Activated CD4-positive, alpha-beta T cell treated with anti-CD3 and anti-CD28 coated beads for 4 hours (primary cell): ENCODE measurements at places on chromosomes 7 and 10.

- DNase-seq = no peak
These were observed 1.0 kb upstream of the LRRTM3 start for GRCh38 chr10:66924674-66925345.

- no peak for DNase-seq
These were observed 3.2 kb downstream of the PYROXD2 start for GRCh38 chr10:98411768-98412167.

DNA sequence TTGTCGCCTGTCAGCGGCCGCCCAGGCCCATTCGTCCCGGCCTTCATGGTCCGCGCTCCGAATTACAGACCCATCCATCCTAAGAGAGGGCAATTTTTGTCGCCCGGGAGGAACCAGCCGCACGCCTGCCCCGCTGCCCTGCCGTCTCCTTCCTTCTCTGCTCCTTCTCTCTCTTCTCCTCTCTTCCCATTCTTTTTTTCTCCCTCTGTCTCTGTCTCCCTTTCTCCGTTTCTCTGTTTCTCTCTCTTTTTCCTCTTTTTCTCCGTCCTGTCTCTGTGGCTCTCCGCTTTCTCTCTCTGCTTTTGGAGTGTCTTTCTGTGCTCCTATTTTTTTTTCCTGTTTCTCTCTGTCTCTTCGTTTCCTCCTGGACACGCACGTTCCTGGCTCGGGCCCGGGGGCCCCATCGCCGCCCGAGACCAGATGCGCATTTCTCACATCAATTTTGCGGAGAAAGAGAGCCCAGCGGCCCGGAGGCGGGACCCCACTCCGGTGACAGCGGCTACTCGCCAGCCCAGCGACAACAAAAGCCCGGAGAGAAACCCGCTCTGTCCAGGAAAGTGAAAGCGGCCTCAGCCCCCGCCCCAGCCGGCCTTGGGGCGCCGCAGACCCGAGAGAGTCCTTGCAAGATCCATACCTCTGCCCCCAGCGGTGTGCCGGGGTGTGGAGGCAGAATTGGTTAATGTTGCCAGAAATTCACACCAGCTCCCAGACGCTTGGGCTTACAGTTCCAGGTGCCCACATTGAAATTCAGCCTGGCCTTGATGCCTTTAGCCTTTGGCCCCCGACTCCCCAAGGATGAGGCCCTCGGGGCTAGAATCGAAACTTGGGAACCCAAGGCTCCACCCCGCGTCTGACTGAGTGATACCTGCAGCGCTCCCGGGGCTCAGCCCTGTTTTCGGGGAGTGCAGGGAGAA is 4.1 kb downstream of the LBX1 start:
- no peak for DNase-seq

GRCh38 chr10:9342885-9343570 is 1288.5 kb downstream of the GATA3 start:
- DNase-seq = no peak

- peak; percentile 23 for DNase-seq
These were observed 507 bp downstream of the PDZD8 start for GRCh38 chr10:117374506-117375359.

- DNase-seq = peak; percentile 46
These were observed 39.3 kb downstream of the CALML3 start for GRCh38 chr10:5563991-5564536.

- DNase-seq = no peak
These were observed 158.8 kb downstream of the WDR37 start for GRCh38 chr10:1214882-1215540.

- DNase-seq = no peak
These were observed 35.6 kb downstream of the PRKAR2B start for GRCh38 chr7:107080099-107080505.

GRCh38 chr10:63487990-63488389 is 22.2 kb upstream of the JMJD1C start:
- DNase-seq = no peak

DNA sequence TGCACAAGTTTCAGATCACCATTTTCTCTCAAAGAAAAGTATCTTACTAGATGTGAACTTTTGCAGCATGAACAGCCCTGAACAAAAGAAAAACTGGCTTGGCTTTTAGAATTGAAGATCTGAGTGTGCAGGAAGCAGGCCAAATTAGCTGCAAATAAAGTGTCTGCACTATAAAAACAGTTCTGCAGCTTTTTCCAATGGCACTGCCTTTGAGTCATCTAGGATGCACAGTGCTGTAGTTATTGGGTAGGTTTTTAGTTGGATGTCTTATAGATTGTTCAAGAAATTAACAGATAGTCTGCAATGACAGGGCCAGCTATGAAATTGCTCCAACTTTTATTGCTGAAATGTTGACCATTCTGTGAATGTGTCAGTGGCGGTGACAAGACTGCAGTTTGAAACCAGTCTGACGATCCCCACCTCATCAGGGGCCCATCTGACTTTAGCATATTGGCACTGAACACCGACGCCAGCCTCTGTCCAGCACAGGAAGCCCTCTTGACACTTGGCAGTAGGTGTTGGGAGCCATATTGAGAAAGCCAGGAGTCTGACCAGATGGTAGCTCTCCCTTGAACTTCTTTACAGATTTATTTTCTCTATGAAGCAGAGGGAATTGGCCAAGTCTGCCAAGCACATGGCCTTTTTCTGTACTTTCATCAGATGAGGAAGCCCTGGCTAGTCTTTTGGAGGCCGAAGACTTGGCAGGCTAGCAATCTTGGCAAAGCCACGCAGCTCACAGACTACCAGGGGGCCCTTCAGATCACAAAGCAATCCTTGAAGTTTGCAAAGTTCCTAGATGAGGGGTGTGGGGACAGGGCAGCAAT is 490.6 kb downstream of the NEBL start:
- DNase-seq = no peak

DNA sequence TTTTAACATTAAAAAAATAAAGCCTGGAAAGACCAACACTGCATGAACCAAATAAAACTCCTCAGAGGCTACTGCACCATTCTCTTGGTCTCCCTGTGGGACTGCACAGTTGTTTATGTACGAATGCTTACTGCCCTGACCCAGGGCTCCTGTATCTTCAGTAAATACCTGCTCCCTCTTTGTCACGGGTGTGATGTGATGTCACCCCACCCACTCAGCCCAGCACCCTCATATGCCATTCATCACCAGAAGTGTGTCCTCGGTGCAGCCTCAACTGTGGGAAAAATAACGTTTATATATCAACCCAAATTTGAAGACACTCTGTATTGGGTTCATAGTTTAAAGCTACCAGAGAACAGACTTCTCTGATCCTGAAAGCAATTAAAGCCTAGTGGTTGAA is 14.0 kb upstream of the SH3PXD2A start:
- no peak for DNase-seq

- no peak for DNase-seq
These were observed 16.1 kb upstream of the TAS2R40 start for GRCh38 chr7:143205560-143206293.

- DNase-seq = no peak
These were observed 505.6 kb downstream of the HTR7 start for GRCh38 chr10:90352288-90352687.

DNA sequence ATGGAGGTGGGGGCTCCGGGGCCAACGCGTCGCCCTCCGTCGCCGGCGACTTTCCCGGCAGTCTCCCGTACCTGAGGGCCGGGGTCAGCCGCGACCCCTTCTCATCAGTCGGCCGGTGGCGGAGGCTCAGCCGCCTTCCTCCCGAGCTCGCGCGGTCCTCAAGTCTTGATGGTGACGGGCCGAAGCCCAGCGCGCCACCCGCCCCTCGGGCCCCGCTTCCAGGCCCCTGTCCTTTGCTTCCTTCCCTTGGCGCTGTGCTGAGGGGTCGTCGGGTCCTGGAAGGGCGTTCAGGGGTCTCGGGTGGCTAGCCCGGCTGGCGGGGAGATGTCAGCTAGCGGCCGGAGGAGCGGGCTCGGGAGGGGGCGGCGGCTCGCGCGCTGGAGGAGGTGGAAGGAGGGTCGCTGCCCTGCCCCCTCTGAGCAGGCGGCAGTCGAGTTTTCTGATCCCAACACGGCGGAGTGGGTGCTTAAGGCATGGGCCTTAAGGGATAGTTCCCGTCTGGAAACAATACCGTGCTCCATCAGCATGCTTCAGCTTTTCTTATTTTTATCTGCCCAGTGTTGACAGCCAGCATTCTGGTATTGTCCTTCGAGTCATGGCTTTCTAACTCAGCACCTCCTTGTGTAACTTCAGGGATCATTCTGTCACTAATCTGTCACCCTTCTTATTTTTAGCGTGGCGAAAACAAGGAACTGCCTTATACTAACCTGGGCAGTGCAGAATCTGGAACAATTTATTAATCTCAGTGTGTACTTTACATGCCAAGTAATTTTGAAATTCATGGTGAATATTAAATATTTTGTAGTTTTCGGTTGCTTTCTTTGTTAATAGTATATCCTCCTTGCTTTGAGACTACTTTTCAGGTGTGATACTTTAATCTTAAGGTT is 748 bp downstream of the PHTF2 start:
- peak; percentile 7 for DNase-seq

DNA sequence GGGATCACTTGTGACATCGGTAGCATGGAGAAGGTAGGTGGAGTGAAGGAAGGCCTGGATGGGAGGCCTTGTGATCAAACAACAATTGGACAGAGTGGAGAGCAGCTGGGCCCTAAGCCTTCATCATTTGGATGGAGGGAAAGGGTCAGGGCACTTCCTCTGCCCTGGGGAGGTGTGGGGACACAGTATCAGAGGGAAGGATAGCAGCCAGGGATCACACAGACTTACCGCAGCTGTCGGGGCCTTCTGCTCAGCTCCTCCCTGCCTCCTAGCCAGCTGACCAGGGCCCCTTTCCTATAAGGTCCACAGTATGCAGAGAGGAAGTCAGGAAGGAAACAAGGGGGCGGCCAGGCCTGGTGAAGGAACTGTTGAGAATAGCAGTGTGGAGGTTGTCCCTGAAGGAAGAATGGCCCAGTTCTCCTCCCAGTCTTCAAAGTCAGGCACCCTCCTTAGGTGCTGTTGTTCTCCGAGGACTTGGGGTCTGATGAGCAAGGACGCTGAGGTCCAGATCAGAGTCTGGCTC is 62.1 kb downstream of the ABCC2 start:
- no peak for DNase-seq

GRCh38 chr10:101843032-101844021 is at the start of gene KCNIP2:
KCNIP2 (minus strand) TSS chr10:101843800; CDS start chr10:101843568, 232 bp downstream.
- peak; percentile 80 for DNase-seq

GRCh38 chr10:98611436-98611835 is 164.7 kb upstream of the HPS1 start:
- no peak for DNase-seq

GRCh38 chr7:99143521-99143852 is 421 bp downstream of the SMURF1 start:
- no peak for DNase-seq

DNA sequence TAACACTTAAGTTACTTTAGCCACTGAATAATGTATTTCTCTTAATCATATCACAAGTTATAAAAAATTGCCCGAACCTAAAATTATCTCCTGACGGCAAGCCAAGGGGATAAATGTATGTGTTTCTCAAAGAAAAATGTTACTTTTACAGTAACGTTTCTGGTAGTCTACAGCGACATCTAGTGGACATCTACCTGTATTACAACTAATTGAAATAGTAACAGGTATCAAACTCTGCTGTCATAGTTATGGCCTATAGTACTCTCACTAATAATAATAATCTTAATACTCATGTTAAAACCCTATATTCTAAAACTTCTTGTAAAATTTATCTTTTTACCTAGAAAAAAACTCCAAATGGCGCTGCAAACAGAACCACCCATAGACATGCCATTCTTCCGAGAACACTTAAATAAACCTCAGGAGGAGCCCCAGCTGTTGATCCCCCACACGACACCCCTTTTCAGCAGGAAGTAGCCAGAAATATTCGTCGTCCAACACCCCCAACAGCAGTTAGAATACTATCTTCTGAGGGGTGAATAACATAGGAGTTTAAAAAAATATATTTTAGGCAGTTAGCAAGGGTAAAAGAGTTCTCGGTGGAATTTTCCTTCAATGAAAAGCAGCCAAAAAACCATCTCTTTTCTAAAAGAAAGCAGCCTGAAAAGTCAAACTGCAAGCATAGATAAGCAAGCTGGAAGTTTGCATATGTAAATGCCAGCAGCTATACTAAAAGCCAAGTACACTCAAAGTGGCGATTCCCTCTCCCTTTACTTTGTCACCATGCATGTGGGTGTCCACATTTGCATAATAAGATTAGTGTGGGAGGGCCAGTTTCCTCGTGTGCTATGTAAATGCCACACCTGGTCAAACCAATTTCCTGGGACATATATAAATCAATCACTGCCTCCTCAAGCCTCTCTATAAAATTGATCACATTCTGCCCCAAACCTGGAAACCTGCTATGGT is 40.5 kb upstream of the ZNF107 start:
- no peak for DNase-seq

- no peak for DNase-seq
These were observed 176.4 kb upstream of the ANK3 start for GRCh38 chr10:60566096-60566495.

DNA sequence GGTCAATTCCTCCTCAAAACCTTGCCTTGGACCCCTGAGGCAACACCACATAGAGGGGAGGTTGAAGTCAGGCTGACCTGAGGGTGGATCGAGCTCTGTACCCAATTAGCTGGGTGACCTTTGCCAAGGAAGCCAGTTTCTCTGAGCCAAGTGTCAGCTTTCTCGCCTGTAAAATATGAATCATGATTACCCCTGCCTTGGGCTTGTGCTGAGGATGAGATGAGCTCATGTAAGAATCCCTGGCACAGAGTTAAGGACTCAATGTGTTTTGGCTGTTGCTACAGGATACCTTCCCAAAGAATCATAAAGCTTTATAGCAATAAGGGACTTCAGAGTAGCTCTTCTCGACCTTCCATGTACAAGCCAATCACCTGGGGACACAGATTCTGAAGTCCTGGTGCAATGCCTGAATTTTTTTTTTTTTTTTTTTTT is 43.5 kb upstream of the CACUL1 start:
- no peak for DNase-seq

DNA sequence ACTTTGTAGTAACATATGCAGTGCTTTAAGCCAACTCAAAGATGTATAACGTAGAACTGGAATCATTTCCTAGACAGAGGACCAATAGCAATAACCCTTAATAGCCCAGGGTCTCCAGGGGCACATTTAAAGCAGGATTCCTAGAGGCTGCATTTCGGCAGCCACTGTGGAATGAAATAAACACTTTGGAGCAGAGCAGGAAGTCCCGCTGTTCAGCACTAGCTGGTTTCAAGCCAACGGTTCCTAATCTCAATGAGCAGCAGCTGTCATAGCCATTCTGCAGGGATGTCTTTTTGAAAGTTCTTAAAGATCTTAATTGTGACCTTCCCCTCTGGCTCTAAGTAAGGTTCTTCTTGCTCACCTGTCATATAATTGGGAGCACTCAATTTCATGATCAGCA is 18.4 kb upstream of the MACROH2A2 start:
- DNase-seq = no peak

- DNase-seq = no peak
These were observed 132.6 kb downstream of the RPS24 start for GRCh38 chr10:78166261-78166660.

- DNase-seq = no peak
These were observed 227.5 kb downstream of the WDR11 start for GRCh38 chr10:121078672-121079102.

GRCh38 chr10:29676732-29677131 is 42.0 kb upstream of the SVIL start:
- DNase-seq = no peak

- DNase-seq = no peak
These were observed 29.6 kb upstream of the AKR1C2 start for GRCh38 chr10:5033061-5033778.
